ENCODE measurements at places on chromosomes 3 and 15.

DNA sequence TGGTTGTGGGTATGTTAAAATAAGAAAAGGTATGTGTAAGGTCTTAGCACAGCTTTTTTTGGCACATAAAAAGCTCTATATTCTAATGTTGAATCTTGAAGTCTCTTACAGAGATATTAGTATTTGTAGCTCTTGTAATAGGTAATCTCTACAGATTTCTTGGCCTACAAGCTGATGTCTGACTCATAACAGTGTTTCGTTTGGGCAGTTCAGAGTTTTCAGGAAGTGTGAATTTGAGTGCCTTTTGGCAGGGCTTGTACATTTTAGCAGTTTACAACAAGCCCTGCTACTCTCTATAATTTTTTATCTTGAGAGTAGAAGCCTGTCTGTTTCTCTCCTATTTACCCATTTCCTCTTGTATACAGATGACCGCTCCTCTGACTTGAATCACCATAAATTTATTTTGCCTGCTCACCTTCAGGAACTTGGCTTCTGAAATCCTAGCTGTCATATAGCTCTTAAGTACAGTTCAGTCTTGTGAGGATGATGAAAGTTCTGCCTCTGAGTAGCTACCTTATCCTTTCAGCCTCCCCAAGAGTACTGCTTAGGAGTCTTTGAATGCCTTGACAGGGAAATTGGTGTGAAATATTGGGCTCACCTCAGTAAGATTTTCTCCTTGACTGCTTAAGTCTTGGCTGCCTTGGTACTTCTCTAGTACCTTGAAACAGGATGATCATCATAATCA, 419.9 kb upstream of the RARB start:
- no peak for DNase-seq

DNA sequence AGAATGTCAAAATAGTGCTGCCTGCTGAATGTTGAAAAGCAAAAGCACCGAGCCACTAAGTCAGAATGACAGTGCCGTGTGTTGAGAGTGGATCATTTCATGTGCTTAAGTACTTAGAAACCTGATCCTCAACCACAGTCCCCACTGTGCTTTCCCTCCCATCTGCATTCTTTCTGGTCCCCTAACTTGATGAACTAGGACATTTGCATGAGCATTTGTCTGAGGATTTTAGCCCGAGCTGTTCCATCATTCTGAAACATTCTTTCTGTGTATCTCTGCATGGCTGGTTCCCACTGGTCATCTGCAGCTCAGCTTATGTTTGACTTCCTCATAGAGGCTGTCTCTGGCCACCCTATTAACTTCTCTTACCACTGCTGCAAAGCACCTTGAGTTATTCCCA, 42.0 kb downstream of the SST start:
- DNase-seq: no peak

- no peak for DNase-seq
These were observed 1.1 kb downstream of the HDGFL3 start for GRCh38 chr15:83206526-83207008.

GRCh38 chr3:52498137-52499054, 3.3 kb downstream of the STAB1 start:
- DNase-seq: no peak

GRCh38 chr15:75918135-75918534, 14.5 kb downstream of the FBXO22 start:
- DNase-seq: no peak

DNA sequence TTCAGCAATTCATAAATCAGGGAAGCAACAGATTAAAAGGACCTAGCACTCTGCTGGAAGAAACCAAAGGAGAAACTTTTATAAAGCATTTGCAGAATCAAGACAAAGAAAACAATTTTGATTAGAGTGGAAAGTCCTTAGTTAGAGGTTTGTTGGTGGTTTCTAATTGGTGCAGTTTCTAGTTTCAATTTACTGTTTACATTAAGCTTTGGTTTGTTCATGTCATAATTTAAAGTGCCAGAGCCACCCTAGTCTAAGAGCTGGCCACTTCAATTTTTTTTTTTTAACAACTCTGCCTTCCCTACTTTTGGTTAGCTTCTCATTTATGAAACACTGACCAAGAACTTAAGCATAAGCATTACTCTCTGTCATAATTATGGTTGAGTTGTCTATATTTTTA, 1428.2 kb upstream of the GBE1 start:
- no peak for DNase-seq

DNA sequence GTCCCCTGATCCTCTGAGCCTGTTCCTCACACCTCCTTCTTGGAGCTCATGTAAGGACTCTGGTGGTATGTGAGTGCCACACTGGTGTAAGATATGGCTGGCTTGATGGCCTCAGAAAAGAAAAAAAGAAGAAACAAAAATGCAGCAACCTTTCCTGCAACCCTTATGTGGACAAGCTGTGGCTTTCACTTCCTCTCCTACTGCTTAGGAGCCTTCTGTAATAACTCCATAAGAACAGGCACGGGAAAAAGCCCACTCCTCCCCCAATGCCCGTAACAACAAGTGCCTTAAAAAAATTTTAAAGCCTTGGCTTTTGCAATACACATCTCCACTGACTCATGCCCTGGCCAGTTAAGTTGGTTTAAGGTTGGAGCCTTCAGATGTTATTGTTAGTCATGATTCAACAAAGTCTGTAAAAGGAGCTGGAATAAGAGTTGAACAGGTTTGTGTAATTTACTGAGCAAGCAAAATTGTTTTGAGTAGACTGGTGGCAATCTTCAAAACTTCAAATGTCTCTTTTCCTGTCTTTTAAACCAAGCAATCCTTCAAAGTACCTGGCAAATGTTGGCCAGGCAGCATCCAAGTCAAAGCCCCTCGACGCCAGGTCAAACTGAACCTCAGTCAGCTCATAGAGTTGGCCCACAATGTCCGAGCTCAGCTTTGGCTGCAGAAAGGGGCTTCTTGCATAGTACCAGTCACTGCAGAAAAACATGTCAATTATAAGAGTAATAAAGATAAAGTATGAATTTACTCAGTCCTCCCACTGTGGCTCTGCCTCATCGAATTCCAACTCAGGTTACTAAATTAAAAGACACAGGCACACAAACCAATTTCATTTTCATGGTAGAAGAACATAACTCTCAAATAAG, 22.9 kb downstream of the FYCO1 start:
- DNase-seq: no peak

GRCh38 chr3:195133462-195133861, 137.5 kb downstream of the XXYLT1 start:
- DNase-seq: peak; percentile 77

- DNase-seq: no peak
These were observed 324.0 kb upstream of the LRRFIP2 start for GRCh38 chr3:37498126-37499039.

DNA sequence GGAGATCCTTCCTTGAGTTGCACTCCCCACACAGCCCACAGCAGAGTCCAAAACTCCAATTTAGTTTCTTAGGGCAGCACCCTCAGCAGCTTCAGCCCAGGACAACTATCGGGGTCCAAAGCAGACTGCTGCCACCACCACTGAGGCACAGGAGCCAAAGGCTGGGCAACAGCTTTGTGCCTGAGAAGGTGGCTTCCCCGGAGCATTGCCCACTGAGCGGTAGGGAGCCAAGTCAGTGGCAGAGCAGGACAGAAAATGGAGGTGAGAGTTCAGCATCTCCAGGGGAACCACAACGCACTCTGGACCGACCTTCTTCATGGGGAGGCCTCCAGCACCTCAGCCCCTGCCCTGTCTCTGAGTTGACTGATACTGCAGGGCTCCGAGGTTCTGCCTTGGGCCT, 43.4 kb downstream of the CDAN1 start:
- no peak for DNase-seq

- no peak for DNase-seq
These were observed 123.7 kb upstream of the SPRED1 start for GRCh38 chr15:38128921-38129320.

GRCh38 chr3:104273046-104273649, 1093.6 kb upstream of the ALCAM start:
- peak; percentile 0 for DNase-seq

DNA sequence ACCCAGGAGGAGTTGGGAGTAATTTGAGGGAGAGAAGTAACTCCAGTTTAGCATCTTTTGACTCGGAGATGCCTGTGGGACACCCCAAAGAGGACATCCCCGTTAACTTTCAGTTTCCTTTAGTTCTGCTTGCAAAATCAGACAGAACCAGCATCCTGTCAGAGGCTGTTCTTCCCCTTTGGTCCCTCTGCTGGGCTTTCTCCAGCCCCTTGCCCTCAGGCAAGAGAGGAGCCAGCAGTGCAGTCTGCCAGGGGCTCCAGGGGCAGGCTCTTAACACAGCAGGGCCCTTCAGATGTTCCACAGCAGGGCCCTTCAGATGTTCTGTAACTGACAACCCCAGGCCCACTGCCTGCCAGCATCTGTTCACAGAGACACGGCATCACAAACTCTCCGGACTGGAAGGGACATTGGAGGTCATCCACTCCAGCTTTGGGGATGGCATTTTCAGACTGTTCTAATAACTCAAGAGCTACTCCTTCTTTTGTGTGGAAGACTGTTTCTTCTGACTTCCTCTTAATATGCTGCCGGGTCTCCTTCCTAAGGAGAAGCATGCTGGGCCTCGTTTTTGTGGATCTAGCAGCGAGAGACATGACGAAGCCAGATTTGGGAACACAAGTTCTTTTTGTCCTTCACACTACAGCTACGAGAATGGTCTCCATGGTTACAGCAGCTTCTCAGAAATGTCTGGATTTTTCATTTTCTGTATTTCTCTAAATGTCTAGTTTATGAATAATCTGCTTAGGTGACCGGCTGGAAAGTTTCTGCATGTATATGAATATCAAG, 51.9 kb downstream of the KY start:
- no peak for DNase-seq

DNA sequence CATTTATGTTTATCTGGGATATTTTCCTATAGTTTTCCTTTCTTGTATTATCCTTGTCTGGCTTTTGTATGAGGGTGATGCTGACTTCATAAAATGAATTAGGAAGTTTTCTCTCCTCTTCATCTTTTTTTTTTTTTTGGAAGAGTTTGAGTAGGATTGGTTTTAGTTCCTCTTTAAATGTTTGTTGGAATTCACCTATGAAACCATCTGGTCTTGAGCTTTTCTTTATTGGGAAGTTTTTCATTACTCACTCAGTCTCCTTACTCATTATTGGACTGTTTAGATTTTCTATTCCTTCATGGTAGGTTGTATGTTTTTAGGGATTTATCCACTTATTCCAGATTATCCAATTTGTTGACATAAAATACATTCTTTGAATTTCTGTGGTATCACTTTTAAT, 18.7 kb upstream of the MASP1 start:
- no peak for DNase-seq

DNA sequence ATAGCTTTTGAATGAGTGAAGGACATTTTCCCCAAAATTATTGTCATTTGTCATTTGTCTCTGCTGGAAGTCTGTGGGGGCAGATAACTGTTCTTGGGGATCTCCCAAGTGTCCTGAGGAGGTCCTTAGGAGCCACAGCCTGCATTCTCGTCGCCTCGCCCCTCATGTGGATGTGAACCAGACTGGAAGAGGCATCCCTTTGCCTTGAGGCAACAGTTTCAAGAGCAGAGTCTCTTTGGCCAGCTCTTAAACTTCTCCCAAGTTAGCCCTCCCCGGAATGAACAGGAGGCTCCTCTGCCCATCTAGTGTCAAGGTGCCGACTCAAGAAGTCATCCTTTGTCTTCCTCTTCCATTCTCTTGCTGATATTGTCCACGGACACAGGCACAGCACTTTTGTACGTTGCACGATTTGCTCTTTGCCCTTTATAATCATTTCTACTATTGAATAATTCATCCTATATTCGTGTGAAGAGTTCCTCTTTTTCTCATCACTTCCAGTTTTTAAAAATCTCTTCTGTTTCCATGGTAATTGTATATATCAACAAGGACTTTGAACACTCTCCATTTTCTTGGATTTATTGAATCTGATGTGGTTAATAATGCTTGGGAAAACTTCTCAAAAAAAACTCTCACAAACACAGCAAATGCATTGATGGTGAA, 40.8 kb upstream of the CD47 start:
- no peak for DNase-seq

- no peak for DNase-seq
These were observed 14.3 kb upstream of the SPRED1 start for GRCh38 chr15:38238311-38238710.

- no peak for DNase-seq
These were observed 450.1 kb upstream of the IL12A start for GRCh38 chr3:159538507-159538906.

DNA sequence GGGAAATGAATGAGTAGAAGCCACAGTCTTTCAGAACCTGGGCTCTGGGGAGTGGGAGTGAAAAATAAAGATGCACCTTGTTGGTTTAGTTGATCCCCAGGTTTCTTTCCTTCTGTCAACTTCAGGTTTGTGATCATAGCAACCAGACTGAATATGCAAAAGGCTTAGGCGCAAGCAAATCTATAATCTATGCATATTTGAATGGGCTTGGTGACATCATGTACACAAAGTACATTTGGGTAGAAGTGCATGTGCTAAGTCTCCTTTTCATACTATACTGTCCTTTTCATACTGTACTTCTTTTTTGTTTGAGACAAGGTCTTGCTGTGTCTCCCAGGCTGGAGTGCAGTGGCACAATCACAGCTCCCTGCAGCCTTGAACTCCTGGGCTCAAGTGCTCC, 132.4 kb upstream of the C2CD4B start:
- DNase-seq: no peak

DNA sequence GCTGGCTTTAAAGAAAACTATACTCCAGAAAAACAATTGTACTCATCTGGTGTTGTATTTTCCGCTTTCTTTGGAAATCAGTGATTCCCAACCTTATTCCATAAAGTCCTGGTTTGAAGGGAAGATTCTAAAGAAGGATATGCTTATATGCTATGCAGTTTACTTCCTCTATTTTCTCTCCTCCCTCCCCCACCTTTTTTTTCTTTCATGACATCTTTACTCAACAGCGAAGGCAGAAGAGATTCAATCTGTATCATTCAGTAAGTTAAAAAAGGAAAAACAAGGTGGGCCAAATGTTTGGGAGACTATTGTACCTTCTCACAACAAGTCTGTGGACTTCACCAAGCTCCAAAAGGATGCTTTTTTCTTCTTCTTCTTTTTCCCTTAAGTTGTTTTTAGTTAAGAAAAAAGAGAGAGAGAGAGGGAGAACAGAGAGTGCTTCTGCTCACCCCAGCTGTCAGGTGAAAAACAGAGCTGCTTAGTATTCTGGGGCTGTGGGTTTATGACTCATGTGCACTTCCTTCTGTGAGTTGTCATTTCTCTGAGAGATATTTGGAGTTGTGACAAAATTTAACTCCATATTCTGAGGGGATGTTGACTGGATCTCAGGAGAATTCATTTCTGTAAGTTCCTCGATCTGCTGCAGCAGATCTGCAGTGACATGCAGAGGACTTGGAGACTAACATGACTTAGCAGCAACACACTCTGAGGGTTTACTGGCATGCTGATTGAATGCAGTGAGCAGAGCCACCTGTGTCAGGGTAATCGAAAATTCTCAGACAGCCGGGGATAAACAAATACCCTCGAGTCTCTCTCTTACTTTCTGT, 70.7 kb downstream of the SSR3 start:
- no peak for DNase-seq

Measured in NCI-H1092 (cell line).